ENCODE measurements at places on chromosomes 6 and 20.

GRCh38 chr20:2207770-2208097 lies 88.1 kb upstream of the TGM3 start:
- DNase-seq, result no peak

- peak; percentile 46 for DNase-seq
These were observed 2.0 kb upstream of the PLCG1 start for GRCh38 chr20:41135187-41135887.

GRCh38 chr6:119818876-119819275 lies 469.3 kb upstream of the MAN1A1 start:
- no peak for DNase-seq

GRCh38 chr20:45088247-45088646 lies 12.7 kb downstream of the KCNS1 start:
- no peak for DNase-seq

DNA sequence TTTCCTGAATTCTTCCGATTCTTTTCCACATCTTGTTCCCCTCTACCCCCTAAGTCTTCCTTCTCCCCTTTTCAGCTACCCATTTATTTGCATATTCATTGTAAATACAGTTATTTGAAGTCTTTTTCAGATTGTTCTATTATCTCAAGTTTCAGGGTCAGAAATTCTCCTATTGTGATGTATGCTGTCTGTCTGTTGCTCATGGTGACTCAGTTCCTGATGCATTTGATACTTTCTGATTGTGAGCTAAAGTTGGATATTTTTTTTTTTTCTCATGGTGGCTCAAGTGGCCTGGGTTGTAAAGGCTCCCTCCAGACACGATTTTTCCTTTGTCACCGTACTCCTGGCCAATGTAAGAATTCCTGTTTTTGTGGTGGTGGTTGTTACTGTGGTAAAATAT lies 4.9 kb upstream of the PI16 start:
- no peak for DNase-seq

DNA sequence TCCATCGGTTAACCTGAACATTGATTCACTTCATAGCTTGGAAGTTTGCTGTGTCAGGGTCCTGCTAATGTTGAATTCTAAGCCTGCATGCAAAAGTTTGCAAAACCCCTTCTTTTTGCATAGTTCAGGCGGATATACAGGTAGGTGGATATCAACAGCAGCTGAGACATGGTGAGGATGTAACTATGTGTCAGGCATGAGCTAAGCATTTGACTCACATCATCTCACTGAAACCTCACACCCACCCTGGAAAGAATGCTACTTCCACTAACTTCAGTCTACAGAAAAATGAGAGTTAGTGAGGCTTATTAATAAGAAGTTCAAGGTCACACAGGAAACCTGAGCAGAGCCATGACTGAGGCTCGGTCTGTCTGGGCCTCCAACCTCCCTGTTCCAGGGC lies 276.9 kb downstream of the BMP7 start:
- DNase-seq, result no peak

DNA sequence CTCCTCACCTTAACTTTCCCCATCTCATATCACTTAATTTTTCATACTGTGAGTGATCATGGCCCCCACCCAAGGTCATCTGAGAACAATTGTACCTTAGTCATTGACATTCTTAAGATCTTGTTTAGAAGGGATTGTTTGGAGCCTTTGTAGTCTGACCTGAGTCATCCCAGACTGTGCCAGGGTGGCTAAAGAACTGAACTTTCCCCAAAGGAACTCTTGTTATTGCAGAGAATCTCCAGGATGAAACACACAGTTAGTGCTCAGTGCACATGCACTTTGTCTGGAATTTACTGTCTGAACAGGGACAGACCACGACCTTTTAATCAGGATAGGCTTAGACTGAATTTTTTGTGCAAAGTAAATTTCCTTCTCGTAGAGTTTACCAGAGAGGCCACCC lies 112.6 kb upstream of the CCN2 start:
- no peak for DNase-seq

DNA sequence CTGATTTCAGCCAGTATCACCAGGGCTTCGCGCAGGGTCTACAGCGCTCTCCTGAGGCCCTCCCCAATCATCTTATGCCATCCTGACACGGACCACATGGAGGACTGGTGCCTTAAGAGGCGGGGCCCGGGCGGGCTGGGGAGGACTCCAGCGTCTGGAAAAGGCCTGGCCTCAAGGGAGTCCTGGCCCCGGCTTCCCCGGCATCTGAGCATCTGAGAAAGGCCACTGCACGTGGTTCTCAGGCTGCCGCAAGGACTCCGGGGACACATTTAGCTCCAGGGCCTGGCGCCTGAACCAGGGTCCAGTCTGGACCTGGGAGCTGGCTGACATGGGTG lies 21.4 kb downstream of the BHLHE23 start:
- DNase-seq, result no peak

DNA sequence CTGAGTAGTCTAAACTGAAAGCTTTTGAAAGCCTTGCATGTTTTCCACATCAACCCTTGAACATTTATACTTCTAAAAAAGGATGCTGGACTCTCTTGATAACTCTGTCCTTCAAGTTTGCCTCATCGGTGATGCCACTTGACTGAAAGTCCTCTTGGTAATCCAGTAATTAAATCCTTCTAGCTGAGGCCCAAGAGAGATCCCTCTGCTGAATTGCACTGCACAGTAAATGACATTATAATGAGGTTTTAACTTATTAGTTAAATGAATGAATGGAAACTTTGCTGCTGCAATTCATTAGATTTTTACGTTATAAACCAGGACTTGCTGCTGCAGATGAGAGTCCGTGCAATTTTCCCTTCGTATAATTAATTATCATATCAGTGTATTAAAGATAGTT lies 363.9 kb upstream of the FLRT3 start:
- DNase-seq, result no peak

DNA sequence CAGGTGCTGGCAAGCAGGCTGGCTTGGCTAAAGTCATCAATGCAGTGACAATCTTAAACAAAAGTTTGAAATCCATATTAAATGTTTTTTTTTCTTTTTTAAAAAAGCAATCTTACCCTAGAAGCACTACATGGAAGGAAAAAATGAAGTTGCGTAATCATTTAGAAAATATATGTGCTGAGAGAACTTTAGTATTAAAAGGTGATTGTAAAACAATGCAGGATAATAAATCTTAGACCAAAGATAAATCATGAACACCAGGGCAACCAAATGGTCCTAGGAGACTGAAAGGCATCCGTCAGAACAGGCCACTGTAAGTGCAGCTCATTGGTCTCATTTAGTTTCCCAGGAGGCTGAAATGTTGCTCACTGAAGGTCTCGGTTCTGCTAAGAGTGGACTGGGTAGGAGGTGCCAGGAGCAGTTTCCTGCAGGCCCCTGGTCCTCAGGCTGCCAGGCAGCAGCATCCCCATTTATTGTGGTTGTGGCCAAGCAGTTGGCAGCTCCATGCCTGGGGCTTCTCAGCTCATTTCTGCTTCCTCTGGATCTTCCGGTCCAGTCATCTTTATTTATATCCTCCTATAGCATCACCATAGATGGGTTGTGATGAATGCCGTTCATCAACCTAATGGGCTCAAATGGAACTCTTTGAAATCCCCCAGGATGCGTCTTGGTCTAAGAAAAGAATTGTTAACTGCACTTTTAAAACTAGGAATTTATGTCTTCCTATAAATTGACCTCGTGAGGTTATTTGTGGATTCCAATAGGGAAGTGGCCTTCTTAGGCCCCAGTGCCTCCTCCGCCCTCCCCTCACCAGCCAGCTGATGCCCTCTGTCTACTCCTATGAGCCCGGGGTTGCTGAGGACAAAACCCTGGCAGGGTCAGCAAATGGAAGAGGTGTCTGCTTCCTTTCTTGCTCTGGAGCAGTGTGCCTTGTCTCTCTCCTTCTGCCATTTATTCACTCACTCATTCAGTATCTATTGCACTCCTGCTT lies 269.0 kb downstream of the UST start:
- DNase-seq, result no peak
